ENCODE measurements at places on chromosomes 2 and 18.

GRCh38 chr2:73105511-73105971, 7.2 kb downstream of the RAB11FIP5 start:
- no peak for DNase-seq

DNA sequence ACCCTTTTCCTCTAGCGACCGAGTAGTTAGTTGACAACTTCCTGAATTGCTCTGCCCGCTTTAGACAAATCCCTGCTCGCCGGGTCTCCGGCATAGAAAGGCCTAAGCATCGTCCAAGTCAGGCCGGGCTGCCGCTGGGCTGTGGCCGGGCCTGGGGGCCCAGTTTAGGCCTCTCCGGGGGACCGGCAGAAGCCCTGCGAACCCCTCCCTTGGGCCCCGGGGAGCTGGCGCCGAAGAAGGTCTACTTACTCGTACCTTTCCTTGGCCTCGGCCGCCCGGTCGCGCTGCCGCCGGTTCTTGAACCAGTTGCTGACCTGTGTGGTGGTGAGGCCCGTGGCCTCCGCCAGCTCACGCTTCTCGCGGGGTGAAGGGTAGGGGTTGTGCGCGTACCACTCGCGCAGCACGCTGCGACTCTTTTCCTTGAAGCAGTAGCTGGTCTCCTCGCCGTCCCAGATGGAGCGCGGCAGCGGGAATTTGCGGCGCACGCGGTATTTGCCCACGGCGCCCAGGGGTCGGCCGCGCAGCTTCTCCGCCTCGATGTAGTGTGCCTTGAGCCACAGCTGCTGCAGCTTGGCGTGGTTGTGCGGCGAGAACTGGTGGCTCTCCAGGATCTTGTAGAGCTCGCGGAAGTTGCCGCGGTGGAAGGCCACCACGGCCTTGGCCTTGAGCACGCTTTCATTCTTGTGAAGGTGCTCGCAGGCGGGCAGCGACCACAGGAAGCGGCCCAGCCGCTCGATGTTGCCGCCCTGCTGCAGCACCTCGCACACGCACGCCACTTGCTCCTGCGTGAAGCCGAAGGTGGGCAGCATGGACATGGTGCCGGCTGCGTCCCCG, 739 bp downstream of the SIX2 start:
- DNase-seq = no peak

GRCh38 chr18:21901423-21901945, 160.9 kb downstream of the MIB1 start:
- DNase-seq = no peak

GRCh38 chr2:147846412-147847081, 1.7 kb downstream of the ACVR2A start:
- no peak for DNase-seq

DNA sequence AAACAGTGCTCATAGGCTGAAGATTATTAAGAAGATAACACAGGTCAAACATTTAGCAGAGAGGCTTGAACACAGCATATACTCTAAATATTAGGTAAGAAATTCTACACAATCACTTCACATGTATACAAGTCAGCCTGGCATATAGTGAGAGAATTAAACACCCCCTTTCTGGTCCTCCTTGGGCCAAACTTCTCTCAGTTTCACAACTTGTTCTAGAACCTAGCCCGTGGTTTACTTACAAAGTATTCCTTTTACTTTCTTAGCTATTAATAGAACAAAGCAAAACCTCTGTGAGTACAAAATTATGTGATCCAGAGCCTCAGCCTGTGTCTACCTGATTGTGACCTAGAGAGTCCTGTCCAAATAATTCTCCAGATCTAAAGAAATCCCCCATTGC, 562.8 kb downstream of the TNS1 start:
- DNase-seq = no peak

DNA sequence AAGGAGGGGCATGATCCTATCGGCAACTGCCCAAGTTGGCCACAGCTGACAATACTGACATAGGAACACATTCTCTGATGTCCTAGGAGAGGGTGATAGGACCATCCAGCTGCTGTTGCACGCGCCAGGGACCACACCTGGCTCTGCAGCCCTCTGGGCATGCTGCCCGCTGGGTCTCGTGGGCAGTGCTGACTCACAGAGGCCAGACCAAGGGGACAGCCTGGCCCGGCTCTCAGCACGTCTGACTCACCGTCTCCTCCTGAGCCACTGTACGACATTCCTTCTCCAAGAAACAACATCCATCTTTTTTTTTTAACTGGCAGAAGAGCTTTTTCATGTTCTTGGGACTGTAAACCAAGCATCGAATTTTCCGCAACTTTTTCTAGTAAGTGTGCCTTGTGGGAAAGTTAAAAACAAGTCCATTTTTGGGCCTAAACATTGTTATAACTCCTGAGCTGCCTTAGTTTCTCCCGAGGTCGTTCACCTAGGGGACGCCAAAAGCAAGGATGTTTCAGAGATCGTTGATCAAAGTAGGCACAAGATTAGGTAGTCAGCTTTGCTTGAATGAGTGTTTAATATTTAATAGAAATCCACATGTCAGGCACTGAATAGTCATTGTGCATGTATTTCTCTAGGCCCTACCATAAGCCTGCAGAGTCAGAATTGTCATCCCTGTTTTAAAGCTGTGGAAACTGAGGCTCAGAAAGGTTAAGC, 100.3 kb downstream of the TTC32 start:
- DNase-seq = no peak

DNA sequence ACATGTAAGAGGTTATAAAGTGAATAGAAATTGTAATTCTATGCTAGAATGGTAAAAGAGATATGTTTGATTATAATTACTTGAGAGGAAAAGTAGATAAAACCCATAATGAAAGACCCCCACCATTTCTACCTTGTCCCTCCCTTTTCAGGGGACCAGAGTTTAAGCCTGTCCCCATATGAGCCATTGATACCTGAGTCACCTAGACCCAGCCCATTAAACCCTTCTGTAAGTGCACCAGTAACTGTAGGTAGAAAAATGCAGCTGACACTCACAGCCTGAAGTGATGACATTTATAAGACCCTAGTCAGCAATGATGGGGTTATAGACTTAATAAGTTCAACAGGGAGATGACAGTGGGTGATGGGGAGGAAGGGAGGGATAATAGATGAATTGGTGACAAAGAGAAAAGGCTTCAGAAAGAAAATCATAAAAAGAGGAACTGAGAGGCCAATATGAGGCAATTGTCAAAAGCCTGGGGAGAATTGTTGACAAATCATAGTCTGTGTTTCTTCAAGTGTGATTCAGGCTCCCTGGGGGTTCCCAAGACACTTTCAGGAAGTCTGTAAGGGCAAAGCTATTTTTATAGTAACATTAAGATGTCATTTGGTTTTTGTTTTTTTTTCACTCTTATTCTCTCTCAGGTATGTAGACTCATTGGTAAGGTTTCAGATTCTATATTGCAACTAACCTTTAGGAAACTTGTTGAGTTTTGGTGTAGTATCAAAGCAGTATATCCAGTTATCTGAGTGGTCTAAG, 544.2 kb downstream of the SATB2 start:
- no peak for DNase-seq

- DNase-seq = no peak
Observed at GRCh38 chr2:170601489-170601888, 113.6 kb upstream of the SP5 start.

DNA sequence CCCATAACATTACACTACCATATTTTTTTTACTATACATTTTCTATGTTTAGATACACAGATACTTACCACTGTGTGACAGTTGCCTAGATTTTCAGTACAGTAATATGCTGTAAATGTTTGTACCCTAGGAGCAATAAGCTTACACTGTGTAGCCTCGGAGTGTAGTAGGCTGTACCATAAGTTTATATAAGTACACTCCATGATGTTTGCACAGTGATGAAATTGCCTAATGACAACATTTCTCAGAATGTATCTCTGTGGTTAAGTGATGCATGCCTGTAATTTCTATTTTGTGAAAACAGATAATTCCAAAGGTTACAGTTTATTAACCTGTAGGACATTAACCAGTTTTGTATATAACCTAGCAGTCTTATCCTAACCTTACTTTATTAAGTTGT, 128.1 kb upstream of the RBMS1 start:
- no peak for DNase-seq

- no peak for DNase-seq
Observed at GRCh38 chr2:127275356-127275755, 18.6 kb downstream of the ERCC3 start.

DNA sequence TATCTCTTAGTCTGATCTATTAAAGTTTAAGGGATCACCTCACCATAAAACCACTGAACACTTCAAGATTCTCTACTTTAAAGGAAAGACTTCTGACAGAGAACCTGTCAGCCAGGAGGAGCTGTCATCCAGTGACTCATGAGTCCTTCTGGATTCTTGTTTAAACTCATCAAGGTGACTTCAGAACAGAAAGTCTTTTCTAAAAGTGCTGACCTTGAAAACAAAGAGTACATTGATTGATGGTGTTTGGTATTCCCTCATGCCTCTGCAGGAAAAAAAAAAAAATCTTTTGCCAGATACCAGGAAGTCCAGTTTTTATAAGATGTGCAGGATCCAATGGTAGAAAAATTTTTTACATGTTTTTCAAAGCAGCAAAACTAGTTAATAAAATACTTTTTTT, 12.3 kb downstream of the DSG2 start:
- DNase-seq = no peak

DNA sequence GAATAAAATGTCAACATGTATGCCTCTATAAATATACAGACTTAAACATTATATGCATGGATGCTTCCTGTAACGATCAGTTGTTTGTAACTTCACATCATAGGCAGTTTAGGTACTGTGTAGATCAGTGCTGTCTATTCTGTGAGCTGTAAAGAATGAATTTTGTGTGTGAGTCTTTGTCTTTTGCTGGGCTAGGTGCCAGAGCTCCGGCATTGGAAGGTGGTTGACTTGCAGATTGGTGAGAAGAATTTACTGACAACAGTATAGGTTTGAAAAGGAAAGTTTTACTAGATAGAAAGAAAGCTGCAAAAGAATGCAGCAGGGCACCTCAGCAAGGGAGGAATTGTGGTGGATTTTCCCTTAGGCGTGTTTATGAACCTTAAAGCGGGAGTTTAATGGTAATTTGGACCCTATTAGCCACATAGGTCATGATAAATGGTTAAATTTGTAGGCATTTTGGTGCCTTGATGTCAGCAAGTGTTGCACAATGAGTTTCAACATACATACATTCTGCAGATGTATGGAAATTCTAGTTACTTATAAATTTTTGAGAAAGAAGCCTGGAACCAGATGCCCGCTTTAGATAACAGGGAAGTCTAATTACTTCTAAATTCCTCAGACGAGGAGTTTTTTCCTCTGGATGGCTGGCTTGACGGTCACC, 6.7 kb upstream of the QPCT start:
- no peak for DNase-seq

- DNase-seq = no peak
Observed at GRCh38 chr18:73384246-73384645, 516.5 kb upstream of the NETO1 start.

- no peak for DNase-seq
Observed at GRCh38 chr2:33104726-33105125, 158.0 kb downstream of the LTBP1 start.

GRCh38 chr2:468648-469336, 180.9 kb upstream of the ALKAL2 start:
- DNase-seq = no peak

DNA sequence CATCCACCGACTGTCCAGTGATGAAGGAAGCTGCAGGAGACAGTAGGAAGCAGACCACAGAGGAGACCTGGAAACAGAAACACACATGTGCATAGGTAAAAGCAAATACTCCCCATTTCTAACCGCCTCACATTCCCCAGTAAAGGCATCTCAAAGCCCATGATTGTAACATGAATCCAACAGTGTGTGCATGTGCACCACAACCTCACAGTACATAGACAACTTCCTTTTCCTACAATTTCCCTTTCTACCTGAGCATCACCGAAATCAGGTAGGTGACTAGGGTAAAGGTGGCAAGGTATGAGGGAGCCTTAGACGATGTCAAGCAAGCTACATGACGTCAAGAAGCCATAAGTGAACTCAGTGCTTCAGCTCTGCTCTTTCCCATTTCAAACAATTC, 30.6 kb upstream of the MREG start:
- no peak for DNase-seq

DNA sequence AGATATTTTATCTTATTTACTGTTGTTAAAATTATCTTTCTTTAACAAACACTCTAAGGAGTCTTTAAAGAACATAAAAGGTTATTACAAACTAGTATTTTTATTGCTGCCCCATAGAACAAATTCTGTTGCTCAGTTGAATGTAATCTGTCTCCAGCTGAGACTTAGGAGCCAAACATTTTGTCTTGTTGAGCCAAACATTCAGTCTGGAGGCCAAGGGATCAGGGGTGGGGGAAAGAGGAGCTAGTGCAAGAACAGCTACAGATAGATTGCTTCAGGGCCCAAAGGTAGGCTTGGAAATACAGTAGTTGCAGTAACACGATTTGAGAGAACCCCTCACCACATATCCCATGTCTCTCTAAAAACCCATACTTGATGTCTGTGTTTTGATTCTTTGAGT, 51.2 kb downstream of the TPGS2 start:
- DNase-seq = no peak

GRCh38 chr18:79857082-79857671, 59.4 kb downstream of the KCNG2 start:
- no peak for DNase-seq

DNA sequence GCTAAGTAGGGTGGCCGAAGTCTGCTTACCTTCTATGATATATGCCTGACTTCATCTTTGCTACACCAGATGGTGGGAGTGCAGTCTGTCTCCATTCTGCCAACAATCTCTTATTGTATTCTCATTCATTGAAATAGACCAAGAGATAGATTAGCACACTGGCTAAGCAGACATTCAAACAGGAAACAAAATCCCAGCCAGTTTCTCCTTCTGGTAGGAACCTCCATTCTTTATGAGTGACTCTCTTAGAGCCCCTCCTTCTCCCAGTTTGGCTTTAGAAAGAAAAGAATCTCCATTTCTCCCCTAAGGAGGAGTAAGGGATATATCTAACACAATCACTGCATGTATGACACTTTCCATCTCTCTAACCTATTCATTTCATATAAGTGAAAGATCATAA, 118.9 kb upstream of the COL5A2 start:
- no peak for DNase-seq

- no peak for DNase-seq
Observed at GRCh38 chr2:128617029-128617590, 298.4 kb upstream of the HS6ST1 start.

DNA sequence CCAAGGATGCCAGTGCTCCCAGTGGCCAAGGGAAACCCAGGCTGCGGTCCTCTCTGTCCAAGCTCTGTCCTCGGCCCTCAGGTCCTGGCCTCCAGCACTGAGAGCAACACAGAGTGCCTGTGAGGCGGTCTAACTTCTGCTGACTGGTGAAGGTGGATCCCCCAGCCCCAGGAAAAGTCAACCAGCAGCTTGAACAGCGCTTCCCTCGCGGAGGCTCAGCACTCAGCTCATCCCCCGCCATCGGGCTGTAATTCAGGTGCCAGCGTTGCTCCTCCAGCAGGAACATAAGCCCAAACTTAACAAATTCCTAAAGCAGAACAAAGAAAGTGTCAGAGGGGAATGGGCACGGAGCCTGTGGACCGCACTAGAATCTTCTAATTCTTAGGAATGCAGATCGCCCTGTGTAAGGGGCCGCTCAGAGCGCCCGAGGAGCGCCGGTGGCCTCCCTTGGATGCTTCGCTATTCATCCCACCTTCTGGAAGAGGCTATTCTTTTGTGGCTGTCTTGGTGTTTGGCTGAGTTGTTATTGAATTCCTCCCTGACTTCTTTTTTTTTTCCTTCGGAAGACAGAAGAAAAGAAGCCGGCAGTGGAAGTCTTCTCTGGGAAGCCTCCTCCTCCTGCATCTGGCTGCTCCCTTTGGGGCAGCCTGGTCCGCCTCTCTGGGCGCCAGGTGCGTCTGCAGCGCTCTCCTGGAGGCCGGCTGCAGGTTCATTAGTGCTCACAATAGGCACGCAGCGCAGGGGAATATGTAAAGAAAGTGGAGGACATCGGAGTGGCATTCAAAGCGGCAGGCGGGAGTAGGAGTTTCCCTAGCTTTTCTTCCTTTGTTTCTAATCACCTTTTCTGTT, 905.6 kb downstream of the TSN start:
- no peak for DNase-seq
